ENCODE measurements at places on chromosomes 3 and 15.

DNA sequence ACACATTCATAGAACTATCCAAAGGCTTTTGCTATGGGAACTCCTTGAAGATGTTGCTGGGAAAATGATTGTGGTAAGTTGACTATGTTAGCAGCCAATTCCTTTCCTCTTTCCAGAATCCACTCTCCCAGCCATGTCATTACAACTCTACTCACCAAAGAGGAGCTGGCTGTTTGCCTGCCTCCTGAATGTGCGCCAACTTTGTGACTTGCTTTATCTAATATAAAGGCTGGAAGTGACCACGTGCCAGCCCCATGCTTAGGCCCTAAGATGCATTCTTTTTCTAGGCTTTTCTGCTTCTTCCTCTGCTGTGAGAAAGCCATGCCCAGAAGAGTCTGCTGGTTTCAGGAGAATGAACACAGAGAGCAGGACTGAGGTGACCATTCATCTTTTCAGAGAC lies 182.2 kb downstream of the GABRB3 start:
- no peak for DNase-seq

GRCh38 chr3:15629860-15630597 lies 28.5 kb downstream of the BTD start:
- peak; percentile 88 for DNase-seq

- DNase-seq = no peak
Observed at GRCh38 chr3:36686516-36686915, 77.8 kb downstream of the DCLK3 start.

- peak; percentile 62 for DNase-seq
Observed at GRCh38 chr3:149936812-149937230, 33.9 kb downstream of the PFN2 start.

GRCh38 chr3:150798122-150798618 lies 35.2 kb upstream of the SIAH2 start:
- DNase-seq = peak; percentile 95

GRCh38 chr15:91411586-91411985 lies 311.5 kb downstream of the SV2B start:
- DNase-seq = no peak

GRCh38 chr3:65584913-65585312 lies 453.8 kb downstream of the MAGI1 start:
- DNase-seq = no peak
